Effector memory CD8-positive, alpha-beta T cell (primary cell): ENCODE measurements at places on chromosomes 5 and 9.

DNA sequence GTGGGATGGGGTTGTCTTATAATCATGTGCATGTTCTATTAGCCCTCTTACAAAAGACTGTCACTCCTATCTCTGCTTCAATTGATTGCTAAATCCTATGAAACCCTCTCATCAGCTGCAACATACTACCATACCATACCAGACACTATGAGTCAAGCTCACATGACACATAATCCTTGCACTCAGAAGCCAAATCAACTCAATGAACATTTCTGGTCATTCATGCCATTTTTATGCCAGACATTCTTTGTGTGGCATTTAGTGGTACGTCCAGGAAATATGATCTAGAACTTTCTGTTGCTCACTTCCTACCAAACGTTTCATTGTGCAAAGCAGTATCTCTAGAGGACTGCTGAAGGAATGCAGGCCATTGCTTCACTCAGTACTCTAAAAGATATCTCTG, 159.2 kb upstream of the GNA14 start:
- DNase-seq = no peak

- no peak for DNase-seq
Measured at GRCh38 chr5:42811591-42812446, at the start of gene SELENOP. TSS of gene SELENOP (minus strand) at chr5:42811892. CDS start at chr5:42808353, 3,539 bp downstream.

- DNase-seq = no peak
Measured at GRCh38 chr9:110954822-110955291, 83.4 kb downstream of the LPAR1 start.

- no peak for DNase-seq
Measured at GRCh38 chr5:16596581-16596940, 20.2 kb downstream of the RETREG1 start.

GRCh38 chr5:144276034-144276822, 105.6 kb downstream of the KCTD16 start:
- no peak for DNase-seq

GRCh38 chr9:431701-432100, 217.0 kb downstream of the DOCK8 start:
- DNase-seq = no peak

GRCh38 chr5:154937186-154937717, 759 bp downstream of the GEMIN5 start:
- DNase-seq = no peak

GRCh38 chr5:14149672-14150274, 6.6 kb downstream of the TRIO start:
- no peak for DNase-seq

DNA sequence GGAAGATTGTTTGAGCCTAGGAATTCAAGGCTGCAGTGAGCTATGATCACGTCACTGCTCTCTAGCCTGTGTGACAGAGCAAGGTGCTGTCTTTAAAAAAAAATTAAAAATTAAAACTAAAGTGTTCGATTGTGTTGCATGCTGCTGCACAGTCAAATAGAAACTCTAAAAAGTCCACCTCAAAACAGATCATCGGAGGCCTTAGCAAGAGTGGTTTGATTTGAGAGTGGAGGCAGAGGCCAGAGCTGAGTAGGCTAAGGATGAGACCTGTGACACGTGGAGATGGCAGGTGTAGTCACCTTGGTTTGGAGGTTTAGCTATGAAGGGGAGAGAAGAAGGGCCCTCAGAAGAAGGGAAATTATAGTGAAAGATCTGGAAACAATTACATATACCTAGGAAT, 2.8 kb upstream of the PTPDC1 start:
- DNase-seq = no peak

GRCh38 chr5:67623078-67623477, 426.5 kb upstream of the CD180 start:
- no peak for DNase-seq

- no peak for DNase-seq
Measured at GRCh38 chr5:128241051-128241695, 157.6 kb downstream of the SLC12A2 start.

DNA sequence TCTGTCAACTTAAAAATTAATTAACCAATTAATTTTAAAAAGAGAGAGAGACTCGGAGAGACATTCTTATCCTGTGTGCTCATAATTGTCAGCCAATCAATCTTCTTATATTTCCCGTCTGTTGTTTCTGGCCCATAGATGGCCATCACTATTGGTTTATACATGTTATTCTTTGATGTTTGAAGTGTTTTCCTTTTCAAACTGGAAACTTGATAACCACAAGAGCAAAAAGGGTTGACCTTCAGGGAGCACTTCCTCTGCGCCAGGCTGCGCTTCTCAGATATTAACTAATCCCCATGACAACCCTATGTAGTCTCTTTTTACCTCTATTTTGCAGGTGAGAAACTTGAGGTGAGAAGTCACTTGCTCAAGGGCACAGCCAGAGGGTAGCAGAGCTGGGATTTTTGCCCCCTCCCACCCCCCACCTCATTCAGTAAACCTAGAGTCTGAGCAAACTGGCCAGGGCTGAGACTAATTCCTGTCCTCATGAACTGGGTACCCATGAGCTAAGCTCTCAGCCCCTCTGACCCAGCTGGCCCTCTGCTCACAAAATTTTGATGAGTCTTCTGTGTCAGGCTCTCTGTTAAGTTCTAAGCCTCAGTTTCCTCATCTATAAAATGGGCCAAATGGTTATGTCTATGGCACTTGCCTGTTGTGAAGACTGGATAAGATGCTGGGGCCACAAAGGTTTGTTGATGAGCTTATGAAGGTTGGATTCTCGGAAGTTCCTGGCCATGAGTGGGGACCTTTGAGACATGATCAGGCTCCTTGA, 86.0 kb upstream of the SH3PXD2B start:
- no peak for DNase-seq

GRCh38 chr9:70352802-70353201, 61.7 kb downstream of the KLF9 start:
- DNase-seq = no peak

DNA sequence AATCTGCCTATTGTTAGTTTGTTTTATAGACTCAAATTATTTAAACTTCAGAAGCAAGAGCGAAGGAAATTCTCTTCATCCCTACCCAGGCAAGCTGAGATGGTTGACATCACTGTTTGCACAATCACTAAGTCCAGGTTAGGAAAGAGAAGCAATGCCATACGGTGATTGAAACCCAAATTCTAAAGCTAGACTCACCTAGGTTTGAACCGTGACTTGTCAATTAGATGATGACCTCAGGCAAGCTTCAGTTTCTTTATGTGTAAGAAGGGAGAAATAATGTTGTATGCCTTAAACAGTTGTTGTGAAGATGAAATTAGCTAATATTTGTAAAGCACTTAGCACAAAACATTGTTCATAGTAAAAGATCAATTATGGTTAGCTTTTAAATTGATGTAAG, 96.5 kb upstream of the ANKRD55 start:
- DNase-seq = no peak

- DNase-seq = peak; percentile 54
Measured at GRCh38 chr9:114718801-114719221, 36.8 kb upstream of the TEX48 start.

DNA sequence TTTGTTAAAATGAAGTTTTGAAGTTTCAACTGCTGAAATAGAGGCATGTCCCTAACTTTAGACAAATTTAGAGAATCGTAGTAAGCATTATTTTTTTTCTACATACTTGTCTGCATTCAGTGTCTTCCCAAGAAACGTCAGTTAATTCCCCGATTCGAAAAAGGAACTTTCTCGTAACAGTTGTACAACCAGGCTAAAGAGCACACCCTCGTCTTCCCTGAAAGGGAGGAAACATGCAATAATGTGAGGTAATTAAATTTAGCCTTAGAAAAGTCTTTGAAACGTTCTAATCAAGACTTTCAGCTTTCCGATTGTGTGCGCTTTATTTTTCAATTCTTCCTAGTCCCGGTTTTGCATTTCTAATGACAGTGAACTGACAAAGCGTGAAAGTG, 374 bp upstream of the SLC1A3 start:
- no peak for DNase-seq

DNA sequence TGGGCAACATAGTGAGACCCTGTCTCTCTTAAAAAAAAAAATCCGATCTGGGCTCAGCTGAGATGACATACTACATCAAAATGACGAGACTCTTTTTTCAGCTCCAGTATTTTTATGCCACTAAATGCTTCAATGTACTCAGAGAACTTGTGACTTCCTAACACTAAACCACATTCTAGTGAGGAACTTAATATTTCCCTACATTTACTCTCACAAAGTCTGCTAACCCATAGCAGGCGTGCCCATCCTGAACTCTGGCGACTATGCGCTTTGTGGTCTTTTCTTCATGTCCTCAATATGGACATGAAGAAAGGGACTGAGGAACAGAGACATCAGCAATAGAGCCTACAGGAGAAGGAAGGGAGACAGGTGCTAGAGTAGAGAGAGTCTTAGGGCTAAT, 41.3 kb downstream of the ITK start:
- no peak for DNase-seq

GRCh38 chr5:124783794-124784193, 37.4 kb upstream of the ZNF608 start:
- no peak for DNase-seq

DNA sequence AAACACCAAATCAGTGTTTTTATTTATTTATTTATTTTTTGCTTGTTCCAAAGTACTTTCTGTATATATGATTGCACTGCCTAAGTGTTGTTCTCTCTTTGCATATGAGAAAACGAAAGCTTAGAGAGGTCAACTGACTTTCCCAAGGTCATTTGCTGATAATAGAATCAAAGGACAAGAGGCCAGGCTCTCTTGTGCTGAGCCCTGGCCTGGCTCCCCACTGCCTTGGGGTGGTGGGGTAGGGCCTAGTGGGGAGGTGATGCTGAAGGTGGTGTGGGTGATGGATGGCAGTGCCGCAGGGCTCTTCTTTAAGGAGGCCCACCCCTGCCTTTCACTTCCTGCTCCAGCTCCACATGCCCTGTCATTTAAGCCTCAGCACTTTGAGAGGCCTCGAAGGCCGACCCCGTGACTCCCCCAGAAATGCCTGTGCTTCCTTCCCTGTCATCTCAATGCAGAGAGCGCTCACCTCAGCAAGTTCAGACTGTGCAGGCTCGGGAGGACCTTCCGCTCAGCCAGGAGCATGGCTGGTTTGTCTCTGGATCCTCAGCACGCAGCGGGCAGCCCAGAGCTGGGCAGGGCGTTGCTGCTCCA, 59.5 kb downstream of the SMIM23 start:
- no peak for DNase-seq

DNA sequence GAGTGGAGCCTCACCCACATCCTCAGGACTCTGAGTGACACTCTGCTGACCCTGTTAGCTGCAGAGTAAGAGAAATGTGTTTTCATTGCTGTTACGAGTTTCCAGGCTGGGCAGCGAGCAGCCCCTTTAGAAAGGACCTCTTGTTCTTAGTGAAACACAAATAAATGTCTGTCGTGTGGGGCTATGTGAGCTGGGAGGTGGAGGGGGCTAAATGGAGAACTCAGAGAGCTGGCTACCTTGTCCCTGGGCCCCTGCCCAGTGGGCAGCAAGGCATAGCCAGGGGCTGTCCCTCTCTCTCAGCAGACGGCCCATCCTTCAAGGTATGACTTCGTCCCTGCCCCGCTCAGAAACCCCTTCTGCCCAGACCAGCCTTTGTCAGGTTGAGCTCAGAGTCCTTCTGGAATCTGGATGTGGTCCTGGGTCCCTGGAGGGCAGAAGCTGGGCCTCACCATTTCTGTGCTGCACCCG, 10.2 kb downstream of the DCANP1 start:
- DNase-seq = no peak

- no peak for DNase-seq
Measured at GRCh38 chr5:58114324-58114723, 345.6 kb downstream of the PLK2 start.

- DNase-seq = no peak
Measured at GRCh38 chr5:139825690-139826089, 30.1 kb downstream of the PSD2 start.

DNA sequence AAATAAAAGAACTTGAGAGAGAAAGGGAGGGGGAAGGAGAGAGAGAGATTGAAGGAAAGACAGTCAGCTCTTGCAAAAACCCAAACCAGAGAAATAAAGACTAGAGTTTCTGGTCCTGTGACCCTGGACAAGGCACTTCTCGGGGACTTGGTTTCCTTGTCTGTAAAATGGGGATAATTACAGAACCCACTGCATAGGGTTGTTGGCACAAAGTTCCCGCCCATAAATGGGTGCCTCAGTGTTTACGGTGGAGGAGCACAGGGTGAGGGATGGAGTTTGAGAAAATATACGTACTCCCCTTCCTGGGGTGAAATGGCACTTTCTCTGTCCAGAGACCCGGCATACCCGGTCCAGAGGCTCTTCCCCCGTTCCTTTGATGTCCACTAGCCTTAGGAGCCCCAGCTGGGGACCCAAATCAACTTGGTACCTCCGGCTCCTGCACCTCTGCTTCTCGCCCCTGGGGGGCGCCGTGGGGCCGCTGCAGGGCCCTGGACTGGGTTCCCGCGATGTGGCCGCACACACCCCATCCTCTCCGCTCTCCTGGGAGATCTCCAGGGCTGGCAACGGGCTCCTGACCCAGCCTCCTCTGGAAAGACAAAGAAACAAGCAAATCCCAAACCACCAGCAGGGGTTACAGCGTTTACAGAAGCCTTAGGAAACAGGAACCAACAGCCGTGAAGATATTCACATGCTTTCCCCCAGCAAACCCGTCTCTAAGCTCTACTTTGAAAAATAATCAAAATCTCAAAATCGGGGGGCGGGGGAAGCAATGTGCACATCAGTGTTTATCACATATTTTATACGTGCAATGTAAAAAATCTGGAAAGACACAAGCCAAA, 26.3 kb downstream of the PTGES start:
- DNase-seq = peak; percentile 51

DNA sequence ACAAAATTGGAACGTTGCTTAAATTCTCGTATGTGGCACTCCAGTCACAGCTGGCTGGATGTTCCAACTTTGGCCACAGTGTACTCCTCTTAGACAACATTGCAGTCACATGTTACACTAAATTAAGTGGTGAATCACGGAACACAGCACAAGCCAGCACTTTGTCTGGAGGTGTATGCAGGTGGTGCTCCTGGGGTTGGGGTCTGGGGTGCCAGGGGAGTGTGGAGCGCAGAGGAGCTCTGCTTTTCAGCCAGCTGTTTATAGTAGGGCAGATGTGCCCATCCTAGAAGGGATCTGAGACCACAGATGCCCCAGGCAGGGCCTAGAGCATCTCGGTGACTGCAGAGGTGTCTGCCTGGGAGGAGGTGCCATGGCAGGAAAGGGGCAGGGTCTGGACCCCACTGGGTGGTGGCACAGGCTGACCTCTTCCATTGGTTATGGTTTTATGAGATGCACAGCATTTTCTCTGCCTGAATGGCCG, 82.6 kb downstream of the WNK2 start:
- no peak for DNase-seq

GRCh38 chr5:6730407-6730806, 17.2 kb downstream of the TENT4A start:
- DNase-seq = no peak
